ENCODE measurements at places on chromosomes 2 and 18. TPM values are rescaled to one million over a fixed set of nuclear protein-coding genes. Genes with fewer than 3 reads are reported as not detected.
A peak's percentile ranks its signal among the peaks of the same experiment; 100 is the strongest.

GRCh38 chr2:203730076-203730729 lies 23.8 kb downstream of the CD28 start:
- peak; percentile 30 for DNase-seq

GRCh38 chr2:168948621-168949212 lies 47.6 kb downstream of the G6PC2 start:
- no peak for DNase-seq

- DNase-seq = peak; percentile 47
Measured at GRCh38 chr18:56575819-56576663, 62.4 kb downstream of the TXNL1 start.

- no peak for DNase-seq
Measured at GRCh38 chr2:39623917-39624316, 41.8 kb upstream of the TMEM178A start.

DNA sequence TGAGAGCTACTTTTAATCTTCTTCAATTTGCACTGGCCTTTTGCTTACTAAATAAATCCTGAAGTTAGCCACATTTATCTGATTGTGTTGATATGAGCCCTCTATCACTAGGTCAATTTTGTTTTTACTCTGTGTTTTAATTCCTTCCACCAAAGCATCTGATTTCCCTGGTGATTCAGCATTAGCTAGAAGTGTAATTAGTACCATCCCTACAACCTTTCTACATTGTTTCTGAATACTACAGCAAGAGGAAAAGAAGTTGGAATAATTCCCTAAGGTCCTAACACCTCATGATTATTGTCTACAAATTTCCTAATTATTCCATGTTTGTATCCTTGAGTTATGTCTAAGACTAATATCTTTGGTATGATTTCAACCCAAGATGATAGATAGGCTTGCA lies 1093.6 kb downstream of the SUCLG1 start:
- DNase-seq = no peak

DNA sequence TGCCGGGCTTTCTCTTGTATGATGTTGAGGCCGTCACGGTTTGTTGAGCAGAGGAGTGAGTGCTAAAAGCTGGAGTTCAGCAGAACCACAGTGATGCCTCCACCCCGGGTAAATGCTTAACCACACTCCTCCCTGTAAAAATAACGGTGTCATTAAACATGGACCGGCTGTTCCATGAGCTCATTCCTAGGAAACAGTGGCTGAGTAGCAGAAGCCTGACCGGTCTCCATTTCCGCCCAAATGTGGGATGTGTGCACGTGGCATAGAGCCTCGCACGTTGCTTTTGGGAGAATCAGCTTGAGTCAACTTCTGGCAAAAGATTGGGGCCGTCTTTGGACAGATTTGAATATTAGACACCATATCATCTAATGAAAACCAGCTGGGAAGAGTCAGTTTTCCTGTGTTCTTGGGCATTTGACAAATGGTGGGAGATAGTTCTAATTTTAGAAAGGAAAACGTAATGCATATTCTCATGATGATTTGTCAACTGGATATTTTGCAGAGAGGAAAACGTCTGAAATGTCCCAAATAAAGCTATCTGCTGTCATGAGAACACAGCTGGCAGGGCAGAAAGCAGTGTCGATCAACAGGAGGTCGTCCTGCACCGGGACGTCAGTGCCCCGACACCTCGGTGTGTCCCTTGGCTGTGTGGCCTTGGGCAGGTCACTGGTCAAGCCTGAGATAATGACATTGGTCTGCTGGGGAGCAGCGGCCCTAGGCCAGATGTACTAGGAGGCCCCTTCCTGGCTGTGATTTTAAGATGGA lies 42.4 kb downstream of the LRRFIP1 start:
- DNase-seq = peak; percentile 100

DNA sequence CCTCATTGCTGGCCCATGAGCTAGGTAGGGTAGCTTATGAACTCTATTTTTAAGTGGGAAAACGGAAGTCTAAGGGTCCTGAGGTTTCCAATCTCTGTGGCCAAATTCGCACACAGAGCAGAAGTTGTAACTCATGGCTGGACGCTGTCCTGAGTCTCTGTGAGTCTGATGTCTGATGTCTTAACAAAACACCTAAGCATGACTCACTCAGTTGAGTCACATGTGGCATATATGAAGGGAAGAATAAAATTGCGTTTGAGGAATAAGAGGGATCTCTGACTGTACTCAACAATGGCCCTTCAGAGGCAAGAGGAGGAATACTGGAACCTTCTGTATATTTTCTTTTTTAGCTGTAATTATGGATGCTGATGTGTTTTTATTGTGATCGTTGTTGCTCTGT lies 569.7 kb downstream of the RIT2 start:
- DNase-seq = peak; percentile 23

DNA sequence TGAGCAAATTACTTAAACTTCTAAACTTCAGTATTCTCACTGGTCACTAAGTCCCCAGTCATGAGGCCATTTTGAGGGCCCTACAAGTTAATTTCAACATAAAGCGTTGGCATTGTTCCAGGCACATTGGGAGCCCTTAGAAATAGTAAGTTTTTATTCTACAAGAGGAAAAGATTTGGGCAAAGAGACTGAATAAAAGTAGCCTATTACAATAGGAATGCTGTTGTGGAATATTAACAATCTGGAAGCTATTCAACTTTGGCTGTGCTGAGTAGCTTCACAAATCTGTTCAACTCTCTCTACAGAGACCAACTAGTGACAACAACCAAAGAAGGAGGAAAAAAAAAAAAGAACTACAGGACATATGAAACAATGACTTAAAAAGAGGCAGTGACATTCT lies 1287.5 kb upstream of the NXPH2 start:
- DNase-seq = no peak

- DNase-seq = no peak
Measured at GRCh38 chr18:76514573-76514972, 19.5 kb upstream of the ZNF516 start.

- DNase-seq = no peak
Measured at GRCh38 chr2:161100211-161100895, 59.9 kb upstream of the TANK start.

DNA sequence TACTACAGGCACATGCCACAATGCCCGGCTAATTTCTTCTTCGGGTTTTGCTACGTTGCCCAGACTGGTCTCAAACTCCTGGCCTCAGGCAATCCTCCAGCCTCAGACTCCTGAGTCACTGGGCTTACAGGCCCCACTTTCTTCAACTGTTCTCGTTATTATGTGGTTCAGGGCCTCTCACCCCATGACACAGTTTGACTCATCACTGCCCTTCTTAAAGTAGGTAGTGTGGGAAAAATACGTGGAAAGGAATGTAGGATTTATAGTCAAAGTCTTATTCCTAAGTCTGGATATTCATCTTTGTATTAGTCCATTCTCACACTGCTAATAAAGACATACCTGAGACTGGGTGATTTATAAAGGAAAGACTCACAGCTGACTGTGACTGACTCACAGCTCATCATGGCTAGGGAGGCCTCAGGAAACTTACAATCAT lies 19.4 kb downstream of the CENPA start:
- DNase-seq = peak; percentile 81

DNA sequence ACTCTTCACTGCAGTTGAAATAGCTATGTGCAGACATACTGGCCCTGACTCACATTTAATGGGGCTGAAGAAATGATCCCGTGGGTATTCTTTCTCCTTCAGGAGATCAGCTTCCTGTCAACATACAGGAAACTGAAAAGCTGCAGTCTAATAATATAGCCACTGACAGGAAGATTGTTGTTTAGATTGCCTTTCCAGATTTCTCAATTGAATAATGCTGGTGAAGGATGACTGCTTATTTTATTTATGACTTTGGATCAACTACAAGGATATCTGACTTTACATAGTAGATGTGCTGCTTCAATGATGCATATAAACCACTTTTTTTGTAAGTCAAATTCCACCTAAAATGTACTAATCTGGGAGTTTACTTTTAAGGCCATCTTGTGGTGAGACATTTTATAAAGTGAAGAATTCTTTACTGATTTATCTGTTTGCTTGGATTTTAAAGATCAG lies 93.4 kb upstream of the MAP4K3 start:
- DNase-seq = peak; percentile 62

- no peak for DNase-seq
Measured at GRCh38 chr2:102523651-102524050, 50.6 kb downstream of the SLC9A4 start.

- DNase-seq = no peak
Measured at GRCh38 chr2:216415541-216415940, 3.3 kb downstream of the SMARCAL1 start.

- DNase-seq = no peak
Measured at GRCh38 chr2:200324362-200324761, 17.9 kb downstream of the SPATS2L start.

DNA sequence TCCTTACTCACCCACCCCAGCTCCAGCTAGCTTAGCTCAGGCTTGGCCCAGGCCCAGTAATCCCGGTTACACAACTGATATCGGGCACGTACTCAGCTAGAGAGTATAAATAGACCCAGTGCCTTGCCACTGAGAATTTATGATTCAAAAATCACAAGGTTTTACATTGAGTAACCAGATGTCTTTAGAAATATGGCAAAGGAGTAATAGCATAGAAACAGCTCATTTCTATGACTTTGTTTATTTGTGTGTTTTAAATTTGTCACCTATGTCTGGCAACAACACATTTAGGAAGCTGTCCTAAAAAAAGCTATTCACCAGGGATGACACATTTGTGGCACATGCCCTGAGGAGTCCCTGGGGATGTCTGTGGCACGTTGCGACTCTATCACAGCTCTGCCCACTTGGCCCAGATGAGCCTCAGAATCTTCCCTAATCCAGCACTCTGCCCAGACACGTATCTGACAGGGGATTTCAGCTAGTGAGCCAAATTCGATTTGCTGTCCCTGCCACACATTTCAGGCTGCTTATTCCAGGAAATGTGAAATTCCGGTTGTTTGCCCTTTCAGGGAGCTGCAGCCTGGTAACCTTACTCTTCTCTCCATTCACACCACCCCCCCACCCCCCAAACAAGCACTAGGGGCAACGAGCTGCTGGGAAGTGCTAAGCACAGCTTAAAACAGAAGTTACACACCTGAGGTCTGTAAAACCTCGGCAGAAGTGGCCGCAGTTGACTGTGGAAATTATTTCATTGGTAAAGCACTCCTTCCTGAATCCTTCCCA lies 85.4 kb upstream of the ZCCHC2 start:
- DNase-seq = peak; percentile 85

DNA sequence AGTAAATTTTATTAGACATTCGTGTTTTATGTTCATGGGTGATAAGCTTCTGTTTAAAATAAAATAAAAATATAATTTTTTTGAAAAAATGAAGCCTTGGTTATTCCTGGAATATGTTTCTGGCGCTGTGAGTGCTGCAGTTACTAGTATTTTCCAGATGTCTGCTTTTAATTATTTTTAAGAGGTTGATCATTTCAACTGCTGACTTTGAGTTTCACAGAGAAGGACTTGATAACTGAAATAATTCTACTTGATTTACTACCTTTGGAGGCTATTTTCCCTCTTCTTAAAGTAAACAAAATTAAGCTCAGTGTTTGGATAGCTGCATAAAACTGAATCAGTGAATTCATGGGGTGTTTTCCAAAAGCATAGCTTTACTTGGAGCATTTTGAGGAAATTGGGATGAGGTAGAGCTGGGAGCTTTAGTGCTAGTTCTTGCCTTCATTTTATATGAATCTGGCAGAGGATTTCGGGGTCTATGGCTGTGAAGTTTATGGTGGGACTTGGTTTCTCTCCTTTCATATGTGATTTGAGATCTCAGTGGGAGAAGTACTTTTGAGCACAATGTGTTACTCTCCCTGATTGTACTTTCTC lies 666.5 kb downstream of the DCDC2C start:
- DNase-seq = no peak

- DNase-seq = peak; percentile 33
Measured at GRCh38 chr2:54503192-54503591, 47.1 kb downstream of the SPTBN1 start.

DNA sequence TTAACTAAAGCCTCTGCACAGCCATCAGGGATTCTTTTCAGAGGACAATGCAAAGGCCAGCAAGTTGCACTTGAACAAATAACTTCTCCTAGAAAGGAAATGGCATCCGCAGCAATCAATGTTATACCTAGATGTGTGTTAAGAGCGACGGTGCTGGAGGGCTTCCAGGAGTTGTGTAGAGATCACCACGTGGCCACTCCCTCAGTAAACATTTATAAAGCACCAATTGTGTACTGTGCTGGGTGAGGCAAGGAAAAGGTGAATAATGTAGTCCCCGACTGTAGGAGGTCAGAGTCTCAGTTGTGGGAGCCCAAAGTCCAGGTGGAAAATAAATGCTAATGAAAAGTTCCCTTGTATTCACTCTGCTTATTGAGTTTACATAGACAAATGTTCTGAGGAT lies 135.0 kb downstream of the ALK start:
- no peak for DNase-seq

GRCh38 chr18:13543144-13543543 lies 183.2 kb downstream of the FAM210A start:
- DNase-seq = no peak

- no peak for DNase-seq
Measured at GRCh38 chr2:231295363-231295655, 96.9 kb downstream of the ARMC9 start.

- DNase-seq = no peak
Measured at GRCh38 chr2:188050726-188051125, 240.9 kb upstream of the GULP1 start.

GRCh38 chr2:98465456-98466226 lies 21.0 kb downstream of the INPP4A start:
- peak; percentile 78 for DNase-seq

GRCh38 chr2:101173707-101174295 lies 22.6 kb upstream of the TBC1D8 start:
- DNase-seq = no peak

DNA sequence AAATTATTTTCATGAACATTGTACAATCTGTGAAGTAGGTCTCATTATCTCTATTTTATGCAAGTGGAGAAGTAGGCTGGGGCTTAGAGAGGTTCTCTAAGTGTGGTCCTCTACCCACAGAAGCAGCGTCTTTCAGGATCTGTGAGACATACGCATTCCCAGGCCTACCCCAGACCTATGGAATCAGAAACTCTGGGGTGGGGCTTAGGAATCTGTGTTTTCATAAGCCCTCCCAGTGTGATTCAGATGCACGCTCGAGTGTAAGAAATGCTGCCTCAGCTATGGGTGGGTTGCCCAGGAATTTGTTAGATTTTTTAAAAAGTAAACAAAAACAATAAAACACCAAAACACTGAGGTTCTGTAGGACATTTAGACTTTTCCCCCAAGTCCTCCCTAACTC lies 14.8 kb upstream of the ZAP70 start:
- DNase-seq = no peak

Gene GALNT14
- total RNA-seq = 0.83 TPM

Gene DIPK1C
- not detected for total RNA-seq

Gene TBR1
- total RNA-seq = not detected

Gene CCDC102B
- 35.3 TPM for total RNA-seq

Gene UGT1A5
- not detected for total RNA-seq

Gene NPHP1
- total RNA-seq = 5.0 TPM

Gene GLS
- total RNA-seq = 192 TPM

Gene SPP2
- not detected for total RNA-seq

Gene FAM228B
- 11.9 TPM for total RNA-seq

Gene FBXO48
- 0.26 TPM for total RNA-seq

Gene DLX1
- total RNA-seq = not detected

Gene PSMD1
- total RNA-seq = 125 TPM

Gene L3MBTL4
- 1.3 TPM for total RNA-seq

Gene SERPINB13
- not detected for total RNA-seq

Gene IL1F10
- not detected for total RNA-seq

Gene NTSR2
- total RNA-seq = under 0.01 TPM

Gene NDUFB3
- 69.9 TPM for total RNA-seq

Gene PLB1
- total RNA-seq = 1.8 TPM

Gene TUBA3E
- not detected for total RNA-seq

Gene PASK
- total RNA-seq = 1.5 TPM

Gene BCL2
- 3.6 TPM for total RNA-seq

Gene GPR35
- 1.2 TPM for total RNA-seq

Gene NYAP2
- total RNA-seq = not detected

Gene DNER
- total RNA-seq = 0.26 TPM
